Mesothelial cell of epicardium (in vitro differentiated cells): ENCODE measurements at places on chromosomes 2 and 18. TPM values are rescaled to one million over a fixed set of nuclear protein-coding genes. Genes with fewer than 3 reads are reported as not detected.

- no peak overlapping the region for H3K27ac ChIP-seq
- no peak overlapping the region for H3K4me3 ChIP-seq
- H3K36me3 ChIP-seq, result no peaks in the 10 kb centered on the region
These were observed 1636.4 kb upstream of the NXPH2 start for GRCh38 chr2:140416577-140416976.

Gene RAB10
- total RNA-seq, result 86.5 to 90.6 TPM (median 90.2 TPM) in 3 replicates

Gene KIAA2012
- 0.24 to 0.45 TPM (median 0.25 TPM) in 3 replicates for total RNA-seq

Gene LHCGR
- total RNA-seq, result 0.13 TPM in 1 of 3 replicates, not detected in the others
